ENCODE measurements at places on chromosomes 7 and 10.

DNA sequence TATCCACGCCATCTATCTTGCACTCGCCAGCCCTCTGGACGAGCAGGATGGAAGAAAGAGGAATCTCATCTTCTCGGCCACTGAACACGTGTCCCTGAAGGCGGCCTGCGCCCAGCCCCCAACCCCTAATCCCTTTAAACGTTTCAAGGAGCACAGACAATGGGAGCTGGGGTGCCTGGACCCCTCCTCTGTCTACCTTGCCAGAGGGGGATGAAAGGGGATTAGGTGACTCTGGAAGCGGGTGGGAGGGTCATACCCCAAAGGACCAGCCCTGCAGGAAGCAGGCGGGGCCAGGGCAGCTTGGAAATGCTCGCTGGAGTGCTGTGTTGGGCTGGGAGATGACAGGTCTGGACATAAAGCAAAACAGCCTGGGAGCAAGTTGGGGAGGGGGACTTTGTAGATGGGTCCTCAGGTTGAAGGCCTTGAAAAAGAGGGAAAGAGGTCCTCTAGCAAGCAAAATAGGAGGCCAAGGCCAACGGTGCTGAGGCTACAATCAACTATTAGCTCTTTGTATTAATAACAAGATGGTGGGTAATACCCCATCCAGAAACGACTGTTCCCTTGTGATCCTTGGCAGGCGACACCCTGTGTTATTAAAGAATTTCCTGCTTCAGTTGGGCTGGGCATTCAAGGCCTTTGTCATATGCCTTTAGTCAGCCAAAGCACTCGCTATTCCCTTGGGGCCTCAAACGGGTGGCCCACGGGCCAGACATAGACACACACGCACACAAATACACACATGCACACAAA, 126.5 kb upstream of the UNC5B start:
- DNase-seq, result no peak

DNA sequence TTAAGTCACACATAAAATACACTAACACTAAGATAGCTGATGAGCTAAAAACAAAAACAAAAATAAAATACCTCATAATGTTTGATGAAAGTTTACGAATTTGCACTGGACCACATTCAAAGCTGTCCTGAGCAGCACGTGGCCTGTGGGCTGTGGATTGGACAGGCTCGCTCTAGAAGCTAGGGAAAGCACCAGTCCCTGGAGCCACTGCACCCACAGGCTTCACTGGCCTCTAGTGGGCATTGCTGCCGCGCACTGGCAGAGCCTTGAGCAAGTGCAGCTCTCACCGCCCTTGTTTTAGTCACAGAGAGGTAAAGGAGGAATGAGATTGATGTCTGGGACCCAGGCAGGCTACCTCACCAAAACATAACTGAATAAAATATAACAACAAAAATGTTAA, 67.6 kb downstream of the PAX2 start:
- no peak for DNase-seq

DNA sequence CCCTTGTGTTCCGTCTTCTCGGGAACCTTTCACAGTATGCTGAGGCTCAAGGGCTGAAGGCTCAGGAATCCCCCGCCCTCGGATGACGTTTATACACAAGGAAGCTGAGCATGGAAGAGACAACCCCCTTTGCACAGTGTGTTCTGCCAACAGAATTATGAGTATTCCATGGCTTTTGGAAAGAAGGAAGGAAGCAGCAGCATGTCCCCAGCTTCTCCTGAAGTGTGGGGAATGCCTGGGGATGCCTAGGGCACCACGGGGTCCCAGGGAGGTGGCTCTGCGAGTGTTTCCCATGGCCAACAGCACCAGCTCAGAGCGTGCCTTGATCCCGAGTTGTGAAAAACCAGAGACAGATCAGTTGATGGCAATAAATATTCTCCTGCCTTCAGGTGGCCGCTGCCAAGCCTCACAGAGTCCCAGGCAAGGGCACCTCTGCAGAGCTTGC, 88.8 kb upstream of the DDC start:
- DNase-seq, result no peak

DNA sequence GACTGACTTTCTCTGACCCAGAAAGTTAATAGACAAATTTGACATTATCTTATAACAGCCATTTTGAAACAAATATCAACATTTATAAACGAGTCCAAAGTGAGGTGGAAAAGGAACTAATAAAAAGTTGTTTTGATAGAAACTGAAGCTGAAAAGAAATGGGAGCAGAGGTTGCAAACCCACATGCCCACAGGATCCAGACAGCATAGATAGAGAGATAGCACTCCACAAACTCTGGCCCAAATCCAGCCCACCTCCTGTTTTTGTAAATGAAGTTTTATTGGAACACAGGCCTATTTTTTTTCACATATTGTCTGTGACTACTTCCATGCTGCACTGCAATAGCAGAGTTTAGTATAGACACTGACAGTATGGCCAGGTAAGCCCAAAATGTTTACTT, 171.9 kb downstream of the PRKG1 start:
- DNase-seq, result no peak

DNA sequence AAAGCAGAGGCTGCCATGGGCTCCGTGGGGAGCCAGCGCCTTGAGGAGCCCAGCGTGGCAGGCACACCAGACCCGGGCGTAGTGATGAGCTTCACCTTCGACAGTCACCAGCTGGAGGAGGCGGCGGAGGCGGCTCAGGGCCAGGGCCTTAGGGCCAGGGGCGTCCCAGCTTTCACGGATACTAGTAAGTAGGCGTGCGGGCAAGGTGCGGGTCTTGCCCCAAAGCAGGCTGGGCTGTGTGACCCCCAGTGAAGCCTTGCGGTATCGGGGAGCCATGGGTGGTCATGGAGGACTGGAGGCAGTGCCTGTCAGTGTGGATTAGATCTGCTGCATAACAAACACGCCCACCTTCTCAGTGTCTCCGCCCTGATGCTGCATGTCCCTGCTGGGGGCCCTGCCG, 5.1 kb downstream of the SLC29A4 start:
- no peak for DNase-seq

GRCh38 chr7:134245253-134245652, 71.5 kb downstream of the SLC35B4 start:
- no peak for DNase-seq
